ENCODE measurements at places on chromosomes 2 and 18.
A peak's percentile ranks its signal among the peaks of the same experiment; 100 is the strongest.

GRCh38 chr2:55649211-55649610, 31.8 kb upstream of the PPP4R3B start:
- DNase-seq, result no peak

- no peak for DNase-seq
Observed at GRCh38 chr2:64595397-64596176, 58.1 kb downstream of the SERTAD2 start.

DNA sequence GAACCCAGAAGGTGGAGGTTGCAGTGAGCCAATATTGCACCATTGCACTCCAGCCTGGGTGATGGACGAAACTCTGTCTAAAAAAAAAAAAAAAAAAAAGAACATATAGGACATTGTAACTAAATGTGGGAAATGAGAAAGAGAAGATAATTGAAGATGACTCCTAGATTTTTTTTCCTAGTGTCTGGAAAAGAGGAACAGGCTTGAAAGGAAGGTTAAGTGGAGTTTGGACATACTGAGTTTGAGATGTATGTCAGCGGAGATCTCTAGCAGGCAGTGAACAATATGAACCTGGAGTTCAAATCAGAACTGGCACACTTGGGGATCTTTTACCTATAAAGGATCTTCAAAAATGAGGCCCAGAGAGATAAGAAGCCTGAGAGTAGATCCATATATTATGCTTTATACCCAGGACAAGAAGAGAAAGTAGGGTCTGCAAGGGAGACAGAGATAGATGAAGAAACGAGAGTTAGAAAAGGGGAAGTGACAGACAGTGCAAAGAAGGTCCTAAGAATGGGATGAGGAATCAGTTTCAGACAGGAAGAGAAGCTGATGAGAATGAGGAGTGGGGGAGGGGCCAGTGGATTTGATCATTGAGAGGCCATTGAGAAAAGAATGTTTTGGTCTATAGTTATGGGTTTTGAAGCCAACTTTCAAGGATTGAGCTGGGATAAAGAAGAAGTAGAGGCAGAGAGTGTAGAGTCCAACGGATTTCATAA, 46.9 kb upstream of the CD28 start:
- peak; percentile 25 for DNase-seq

- DNase-seq, result no peak
Observed at GRCh38 chr18:22452226-22452668, 34.5 kb upstream of the CTAGE1 start.

DNA sequence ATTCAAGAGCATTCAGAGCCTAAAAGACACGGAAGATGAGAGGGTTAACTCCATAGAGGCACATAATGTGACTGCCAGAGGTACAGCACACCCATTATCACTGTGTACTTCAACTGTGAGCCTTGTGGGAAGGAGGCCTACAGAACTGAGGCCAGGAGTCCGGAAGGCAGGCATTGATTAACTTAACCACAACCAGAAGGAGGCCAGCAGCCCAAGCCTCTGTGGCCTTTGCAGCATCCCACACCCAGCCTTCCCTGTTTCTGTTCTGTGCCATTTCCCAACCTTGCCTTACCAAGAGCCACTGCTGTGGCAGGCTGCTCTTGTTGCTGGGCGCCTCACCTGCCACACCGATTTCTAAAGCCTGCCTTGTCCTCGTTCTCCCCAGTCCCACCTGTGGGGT, 27.2 kb downstream of the SIGLEC15 start:
- DNase-seq, result peak; percentile 29

GRCh38 chr2:140586379-140586778, 1544.4 kb downstream of the LRP1B start:
- peak; percentile 56 for DNase-seq

All from hematopoietic multipotent progenitor cell treated with erythropoietin and hydrocortisone succinate and interleukin-3 and kit ligand, for 6 days (in vitro differentiated cells).